ENCODE measurements at places on chromosomes 1 and 21.

- no peak for DNase-seq
Observed at GRCh38 chr21:26865857-26866256, 20.6 kb upstream of the ADAMTS1 start.

- no peak for DNase-seq
Observed at GRCh38 chr1:245444147-245444828, 289.5 kb downstream of the KIF26B start.

- no peak for DNase-seq
Observed at GRCh38 chr1:32724678-32725614, 22.4 kb upstream of the SYNC start.

- DNase-seq: no peak
Observed at GRCh38 chr1:220966881-220967611, 87.8 kb downstream of the HLX start.

GRCh38 chr21:21001591-21002100 is 3.4 kb downstream of the NCAM2 start:
- no peak for DNase-seq
